ENCODE measurements at places on chromosomes 5 and 9. TPM values are rescaled to one million over a fixed set of nuclear protein-coding genes. Genes with fewer than 3 reads are reported as not detected.

C5orf46 gene
- not detected for polyA plus RNA-seq

CATSPER3 gene
- 0.36 TPM for polyA plus RNA-seq

SPATA9 gene
- not detected for polyA plus RNA-seq

ITGA1 gene
- 16.5 TPM for polyA plus RNA-seq

SPACA9 gene
- polyA plus RNA-seq: 1.4 TPM

ZNF354B gene
- polyA plus RNA-seq: 5.0 TPM

SEMA6A gene
- 0.49 TPM for polyA plus RNA-seq

ACER2 gene
- polyA plus RNA-seq: 0.38 TPM

SLC6A3 gene
- not detected for polyA plus RNA-seq

STXBP1 gene
- 8.2 TPM for polyA plus RNA-seq

FAT2 gene
- polyA plus RNA-seq: not detected

HRH2 gene
- polyA plus RNA-seq: 1.3 TPM

TRIM23 gene
- polyA plus RNA-seq: 12.8 TPM

WNT8A gene
- not detected for polyA plus RNA-seq

SURF6 gene
- polyA plus RNA-seq: 15.1 TPM

UNC13B gene
- 0.54 TPM for polyA plus RNA-seq

ZNF608 gene
- polyA plus RNA-seq: not detected

HAPLN1 gene
- not detected for polyA plus RNA-seq

DNAI1 gene
- not detected for polyA plus RNA-seq

GCNT1 gene
- polyA plus RNA-seq: 4.3 TPM

INSL4 gene
- not detected for polyA plus RNA-seq

SPINK4 gene
- not detected for polyA plus RNA-seq

SLCO4C1 gene
- 1.2 TPM for polyA plus RNA-seq

LAMC3 gene
- polyA plus RNA-seq: not detected

C5orf58 gene
- 0.99 TPM for polyA plus RNA-seq

CSF2 gene
- polyA plus RNA-seq: not detected

NPR3 gene
- not detected for polyA plus RNA-seq

FCN1 gene
- polyA plus RNA-seq: not detected

CCL27 gene
- not detected for polyA plus RNA-seq

CDKN2B gene
- polyA plus RNA-seq: 0.16 TPM

All from CD8-positive, alpha-beta memory T cell (primary cell).